ENCODE measurements at places on chromosomes 5 and 9.

DNA sequence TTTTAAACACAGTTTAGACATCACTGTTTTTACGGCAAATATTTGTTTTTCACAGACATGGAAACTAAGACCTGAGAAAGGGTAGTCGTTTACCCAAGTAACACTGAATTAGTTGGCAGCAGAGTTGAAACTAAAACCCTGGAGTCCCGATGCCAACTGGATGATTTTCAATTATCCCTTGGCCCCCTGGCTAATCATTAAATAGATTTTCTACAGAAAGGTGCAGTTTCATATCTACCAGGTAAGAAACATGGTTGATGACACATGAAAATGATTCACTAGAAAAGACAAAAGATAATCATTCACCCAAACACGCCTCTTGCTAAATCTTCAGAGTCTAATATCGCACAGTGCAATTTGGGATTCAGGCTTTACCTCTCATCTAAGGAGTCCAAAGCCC lies 136.9 kb downstream of the SEMA5A start:
- no peak for DNase-seq

- no peak for DNase-seq
Measured at GRCh38 chr5:10364186-10364689, 10.7 kb downstream of the MARCHF6 start.

DNA sequence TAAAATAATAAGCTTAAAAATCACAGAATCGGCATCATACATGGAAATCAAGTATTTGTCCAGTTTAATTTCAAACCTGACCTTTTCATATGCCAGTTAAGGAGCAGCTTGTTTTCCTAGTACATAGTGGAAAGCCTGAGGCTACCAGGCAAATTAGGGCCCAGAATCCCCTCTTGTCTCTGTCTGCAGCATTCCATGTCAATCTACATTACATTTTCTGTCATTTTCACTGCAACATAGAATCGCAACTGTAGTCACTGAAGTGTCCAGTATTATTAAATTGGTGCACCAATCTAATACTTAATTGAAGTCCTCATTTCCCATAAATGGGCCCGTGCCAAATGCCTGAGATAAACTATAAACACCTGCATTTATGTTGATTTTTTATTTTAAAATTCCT lies 1352.2 kb upstream of the ACO1 start:
- no peak for DNase-seq

GRCh38 chr5:24391816-24392215 lies 253.0 kb downstream of the CDH10 start:
- no peak for DNase-seq

- no peak for DNase-seq
Measured at GRCh38 chr5:82336226-82336958, 58.2 kb upstream of the RPS23 start.

GRCh38 chr9:82574911-82575310 lies 488.0 kb downstream of the RASEF start:
- DNase-seq = no peak

GRCh38 chr9:6686396-6686795 lies 40.9 kb upstream of the GLDC start:
- DNase-seq = no peak

DNA sequence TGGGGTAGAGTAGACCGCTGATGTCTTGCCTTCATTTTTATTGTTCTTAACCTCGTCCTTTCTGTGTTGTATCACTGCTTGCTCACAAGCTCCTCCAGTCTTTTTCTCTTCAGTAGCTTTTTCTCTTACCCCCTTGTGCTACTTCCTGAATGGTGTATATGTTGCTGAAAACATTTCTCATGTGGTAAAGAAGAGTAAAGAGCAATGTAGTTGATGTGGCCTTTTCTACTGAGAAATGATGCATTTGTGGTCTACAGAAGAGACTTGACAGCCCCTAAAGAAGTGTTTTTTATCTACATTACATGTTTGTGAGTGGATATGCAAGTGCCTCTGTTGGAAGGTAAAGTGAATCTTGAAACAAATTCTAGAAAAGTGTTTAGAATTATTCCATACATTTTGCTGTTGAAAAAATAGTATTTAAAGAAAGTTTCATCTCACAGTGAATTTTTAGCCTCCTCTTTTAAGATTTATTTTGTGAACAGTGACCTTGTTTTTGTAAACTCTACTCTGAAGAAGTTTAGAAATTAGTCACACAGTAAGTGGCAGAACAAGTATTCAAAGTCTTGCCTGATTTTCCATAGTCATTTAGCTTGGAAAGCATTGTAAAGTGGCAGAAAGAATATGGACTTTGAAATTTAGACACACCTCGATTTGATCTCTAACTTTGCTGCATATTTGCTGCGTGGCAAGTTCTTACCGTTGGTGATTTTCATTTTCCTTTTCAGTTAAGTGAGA lies 17.4 kb downstream of the CDC42SE2 start:
- DNase-seq = no peak

- DNase-seq = no peak
Measured at GRCh38 chr9:83153030-83153429, 90.1 kb upstream of the RASEF start.

DNA sequence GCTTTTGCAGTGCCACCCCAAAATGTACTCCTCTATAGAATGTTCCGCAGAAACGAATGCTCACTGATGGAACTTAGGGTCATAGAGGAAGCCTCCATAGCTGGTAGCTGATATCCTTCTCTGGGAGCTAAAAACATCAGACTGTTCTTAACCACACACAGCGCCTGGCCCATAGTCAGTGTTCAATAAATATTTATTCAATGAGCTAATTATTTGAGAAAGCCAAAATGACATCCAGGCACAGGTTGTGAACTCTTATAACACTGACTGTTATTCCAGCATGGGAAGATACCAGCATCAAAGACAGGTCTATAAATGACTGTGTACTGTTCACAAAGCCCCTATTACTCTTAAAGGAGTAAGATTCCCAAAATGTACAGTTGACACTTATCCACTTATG lies 12.9 kb downstream of the GDF9 start:
- no peak for DNase-seq

DNA sequence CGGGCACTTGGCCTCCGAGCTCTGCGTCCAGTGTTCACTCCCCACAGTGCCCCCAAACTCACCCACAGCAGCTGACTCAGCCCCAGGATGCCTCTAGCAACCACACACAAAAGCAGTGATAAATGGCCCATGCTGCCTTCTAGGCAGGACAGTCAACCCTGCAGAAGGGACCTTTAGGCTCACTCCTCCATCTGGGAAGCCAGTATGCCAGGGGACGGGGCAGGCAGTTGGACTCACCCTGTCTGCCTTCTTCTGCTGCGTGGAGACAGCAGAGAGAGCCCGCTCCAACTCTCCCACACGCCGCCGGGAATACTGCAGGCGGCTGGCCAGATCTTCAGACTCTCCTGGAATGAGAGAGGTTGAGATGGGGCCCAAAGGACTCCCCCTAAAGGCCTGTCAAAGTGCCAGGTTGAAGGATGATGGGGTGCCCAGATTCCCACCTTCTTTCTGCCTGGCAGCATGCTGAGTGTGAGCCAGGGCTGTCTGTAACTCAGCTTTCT lies 10.4 kb downstream of the GOLGA2 start:
- no peak for DNase-seq

- DNase-seq = no peak
Measured at GRCh38 chr5:115636008-115636407, 10.2 kb upstream of the TMED7 start.

GRCh38 chr9:137224830-137225694 lies at the start of gene CYSRT1:
Gene CYSRT1 (plus strand): TSS chr9:137225174. CDS start chr9:137225622, 448 bp downstream.
- peak; percentile 28 for DNase-seq

GRCh38 chr5:112689155-112689909 lies 48.4 kb upstream of the APC start:
- DNase-seq = no peak

- peak; percentile 23 for DNase-seq
Measured at GRCh38 chr5:18745042-18745987, 1111.1 kb downstream of the TAF11L14 start.

- no peak for DNase-seq
Measured at GRCh38 chr9:34069831-34070230, 21.1 kb upstream of the UBAP2 start.

DNA sequence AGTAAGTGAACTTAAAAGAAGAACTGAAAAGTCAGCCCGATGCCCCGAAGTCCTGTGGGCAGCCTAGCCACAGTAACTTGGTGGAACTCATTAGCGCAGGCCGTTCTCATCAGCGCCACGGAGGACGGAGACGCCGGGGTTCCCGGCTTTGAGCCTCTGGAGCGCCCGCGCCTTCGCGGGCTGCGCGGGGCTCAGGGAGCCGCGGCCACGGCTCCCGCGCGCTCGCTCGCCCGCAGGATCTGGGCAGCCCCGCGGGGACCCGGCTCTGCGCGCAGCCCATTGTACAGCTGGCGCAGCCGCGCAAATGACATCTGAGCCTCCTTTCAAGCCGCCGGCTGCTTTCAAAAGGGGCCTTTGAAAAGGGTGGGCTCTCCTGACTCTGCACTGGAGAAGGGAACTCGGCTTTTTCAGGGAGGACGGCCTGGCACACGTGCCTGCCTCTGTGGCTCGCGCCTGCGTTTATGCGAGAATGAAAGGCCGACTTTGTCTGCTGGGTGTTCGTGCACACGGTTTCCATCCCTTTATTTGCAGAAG lies 40.7 kb downstream of the TLR4 start:
- no peak for DNase-seq

DNA sequence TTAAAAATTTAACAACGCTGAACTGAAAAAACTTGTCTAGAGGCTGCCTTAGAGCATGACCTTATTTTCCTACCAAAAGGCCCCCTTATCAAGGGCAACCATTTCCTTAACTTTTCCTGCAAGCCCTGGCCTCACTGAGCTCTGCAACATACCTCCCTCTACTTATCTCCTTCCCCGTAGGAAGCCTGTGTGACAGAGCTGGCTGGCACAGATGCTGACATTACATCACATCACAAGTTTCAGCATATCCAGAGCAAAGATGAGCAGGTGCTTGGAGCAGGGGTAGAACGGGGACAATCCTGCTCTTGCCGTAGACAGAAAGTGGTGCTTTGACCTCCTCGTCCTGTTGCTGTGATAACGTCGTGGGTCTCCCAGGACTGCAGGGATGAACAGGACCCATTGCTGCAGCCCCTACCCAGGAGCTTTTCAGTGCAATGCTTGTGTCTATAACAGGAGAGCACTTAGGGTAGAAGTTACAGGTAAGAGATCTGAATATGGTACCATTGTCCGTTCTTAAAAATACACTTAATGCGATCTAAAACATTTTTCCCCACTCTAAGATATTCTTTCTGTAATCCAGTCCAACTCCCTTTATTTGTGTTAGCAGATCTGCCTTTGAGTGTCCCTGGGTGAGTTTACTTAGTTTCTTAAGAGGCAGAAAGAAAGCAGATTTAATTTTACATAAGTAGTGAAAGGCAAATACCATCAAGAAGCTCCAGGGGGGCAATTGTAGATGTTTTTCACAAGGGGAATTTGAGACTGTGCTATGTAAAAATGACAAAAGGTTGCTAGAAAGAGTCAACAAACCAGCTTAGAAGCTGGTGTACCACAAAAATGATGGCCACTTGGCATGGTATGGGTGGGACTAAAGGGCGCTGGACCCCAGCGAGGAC lies 101.9 kb upstream of the EFNA5 start:
- DNase-seq = no peak

GRCh38 chr5:14665949-14666348 lies 1.4 kb downstream of the OTULIN start:
- peak; percentile 49 for DNase-seq

DNA sequence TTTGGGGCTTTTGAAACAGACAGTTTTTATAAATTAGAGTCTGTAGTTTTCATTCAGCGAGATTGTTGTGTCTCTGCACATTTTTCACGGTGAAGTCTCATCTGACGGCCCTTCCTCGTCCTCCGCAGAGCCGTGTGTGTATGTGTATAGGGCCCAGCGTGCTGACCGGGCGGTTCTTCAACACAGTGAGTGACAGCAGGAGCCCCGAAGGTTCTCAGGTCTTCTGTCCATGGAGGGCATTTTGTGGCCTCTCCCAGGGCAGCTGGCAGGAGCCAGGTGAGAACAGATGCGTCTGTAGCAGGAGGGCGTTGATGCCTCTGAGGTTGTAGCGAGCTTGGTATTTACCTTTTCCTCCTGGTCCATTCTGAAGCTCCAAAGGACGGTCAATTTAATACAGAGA lies 116.0 kb upstream of the LPCAT1 start:
- DNase-seq = no peak

- no peak for DNase-seq
Measured at GRCh38 chr9:71097671-71098070, 23.8 kb downstream of the TRPM3 start.

DNA sequence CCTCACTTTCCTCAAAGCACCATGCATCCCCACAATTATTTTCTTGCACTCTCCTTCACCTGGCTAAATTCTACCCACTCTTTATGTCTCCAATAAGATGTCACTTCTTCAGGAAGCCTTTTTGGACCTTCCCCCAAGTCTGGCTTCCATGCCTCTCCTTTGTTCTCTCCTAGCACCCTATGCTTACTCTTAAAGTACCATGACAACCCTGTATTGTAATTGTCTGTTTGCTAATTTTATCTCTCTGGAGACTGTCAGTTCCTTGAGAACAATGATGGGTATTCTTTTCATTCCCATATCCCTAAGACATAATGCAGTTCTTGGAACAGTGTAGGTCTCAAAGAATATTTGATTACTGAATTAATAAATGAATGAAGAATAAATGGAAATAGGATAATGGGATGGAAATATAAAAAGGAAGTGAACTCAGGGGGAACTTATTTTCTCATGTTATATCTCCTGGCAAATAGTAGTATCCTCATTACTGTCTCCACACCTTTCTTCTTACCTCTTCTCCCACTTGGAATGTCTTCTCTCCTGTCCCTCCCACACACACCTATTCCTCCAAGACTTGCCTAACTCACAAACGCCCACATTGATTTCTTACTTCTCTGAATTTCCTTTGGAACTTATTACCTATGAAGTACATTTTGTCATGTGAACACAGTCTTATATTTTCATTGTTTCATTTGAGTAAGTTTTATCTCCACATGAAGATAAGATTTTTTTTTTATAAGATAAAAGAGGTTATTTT lies 499.1 kb downstream of the NFIB start:
- DNase-seq = no peak

GRCh38 chr5:29568028-29568427 lies 1625.5 kb upstream of the CDH6 start:
- no peak for DNase-seq

DNA sequence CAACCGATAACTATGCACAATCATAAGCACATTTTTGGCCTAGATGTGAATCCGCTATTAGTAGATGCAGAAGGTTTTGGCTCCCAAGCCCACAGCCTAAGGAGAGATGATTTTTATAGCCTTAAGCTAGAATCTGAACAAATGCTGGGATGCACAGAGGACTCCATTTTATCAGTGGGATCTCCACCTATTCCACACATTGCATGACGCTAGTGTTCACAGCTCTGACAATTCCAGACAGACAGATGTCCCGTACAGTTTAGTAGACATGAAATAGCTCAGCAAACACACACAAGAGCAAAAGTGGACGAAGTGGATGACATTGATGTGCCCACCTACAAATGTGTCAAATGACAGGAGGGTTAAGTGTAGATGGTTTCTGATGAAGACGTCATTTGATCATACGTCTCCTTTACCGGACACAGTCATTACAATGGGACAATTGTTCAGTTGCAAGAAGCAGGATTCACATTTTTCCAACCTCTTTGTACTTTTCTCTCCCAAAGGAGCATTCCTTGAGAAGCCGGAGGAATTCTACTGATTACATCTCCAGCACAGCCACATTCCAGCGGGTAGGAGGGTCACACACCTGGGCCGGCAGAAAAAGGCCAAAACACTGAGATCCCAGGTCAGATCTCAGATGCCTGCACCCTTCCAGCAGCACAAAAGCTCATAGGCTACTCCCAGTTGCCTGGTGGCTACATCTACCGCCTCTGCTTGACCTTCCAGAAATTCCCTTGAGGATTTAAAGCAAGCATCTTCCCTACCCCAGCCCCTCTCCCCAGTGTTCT lies 202.4 kb downstream of the SLIT3 start:
- no peak for DNase-seq

All from effector memory CD8-positive, alpha-beta T cell (primary cell).